ENCODE measurements at places on chromosomes 16 and 17. TPM values are rescaled to one million over a fixed set of nuclear protein-coding genes. Genes with fewer than 3 reads are reported as not detected.

CD79B gene
- polyA plus RNA-seq = 2.3 TPM

DNA sequence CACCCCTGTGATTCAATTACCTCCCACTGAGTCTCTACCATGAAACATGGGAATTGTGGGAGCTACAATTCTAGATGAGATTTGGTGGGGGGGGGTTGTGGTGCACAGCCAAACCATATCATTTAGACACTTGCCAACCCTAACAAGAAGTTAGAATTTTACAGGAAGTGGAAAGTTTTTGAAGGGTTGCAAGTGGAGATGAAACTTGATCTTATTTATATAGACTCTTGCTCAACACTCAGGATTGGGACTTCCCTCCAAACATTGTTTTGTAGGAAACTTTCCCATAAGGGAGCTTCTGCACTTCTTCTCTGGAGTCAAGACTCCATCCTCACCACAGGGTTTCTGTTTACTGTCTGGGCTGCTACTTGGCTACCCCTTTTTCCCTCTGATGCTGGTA, 266.7 kb upstream of the CDH11 start:
- DNase-seq = no peak

GRCh38 chr17:32275060-32276042, 9.7 kb downstream of the RHBDL3 start:
- DNase-seq = no peak

DNA sequence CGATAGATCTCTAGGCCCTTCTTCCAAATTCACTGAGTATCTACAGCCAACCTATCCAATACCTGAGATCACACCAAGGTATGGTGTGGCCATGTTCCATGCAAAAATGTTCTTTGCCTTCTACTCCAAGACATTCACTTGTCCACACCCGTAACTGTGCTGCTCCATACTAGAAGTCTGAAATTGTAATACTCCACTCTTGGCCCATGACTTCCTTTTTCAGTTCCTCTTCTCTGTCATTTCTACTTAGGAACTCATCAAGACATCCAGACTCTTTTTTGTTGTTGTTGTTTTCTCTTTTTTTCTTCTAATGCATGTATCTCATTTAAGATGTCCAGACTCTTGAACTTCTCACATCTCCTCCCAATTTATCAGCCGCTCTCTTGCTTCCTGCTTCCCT, 42.5 kb upstream of the KSR1 start:
- DNase-seq = no peak

- DNase-seq = no peak
Measured at GRCh38 chr17:47654991-47655390, 5.3 kb downstream of the KPNB1 start.

GRCh38 chr16:70349783-70350182, 3.1 kb downstream of the DDX19A start:
- DNase-seq = no peak

- no peak for DNase-seq
Measured at GRCh38 chr16:70706948-70707465, 21.2 kb upstream of the MTSS2 start.

DNA sequence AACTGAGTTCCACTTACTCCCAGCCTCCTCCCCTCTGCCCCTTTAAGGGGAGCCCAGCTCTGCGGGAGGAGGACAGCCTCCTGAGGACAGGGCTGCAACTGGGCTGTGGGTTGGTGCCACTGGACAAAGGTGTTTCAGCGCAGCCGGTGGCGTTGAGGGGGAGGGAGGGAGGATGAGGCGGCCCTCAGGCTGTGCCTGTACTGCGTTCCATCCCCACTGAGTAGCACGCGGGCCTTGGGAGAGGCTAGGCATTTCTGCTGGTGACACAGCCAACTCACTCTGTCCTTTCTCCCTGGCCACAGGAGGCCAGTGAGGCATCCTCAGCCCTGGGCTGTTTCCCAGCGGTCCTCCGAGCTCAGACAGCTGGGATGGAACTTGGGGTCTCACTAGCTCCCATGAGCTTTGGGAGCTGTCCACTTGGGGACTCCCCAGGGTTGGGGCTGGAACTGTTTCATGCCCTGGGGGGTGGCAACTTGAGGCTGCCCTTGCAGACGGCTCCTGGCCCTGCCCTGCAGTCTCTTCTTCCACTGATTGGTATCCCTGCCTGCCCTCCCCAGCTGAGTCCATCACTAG, 70.5 kb downstream of the MPRIP start:
- no peak for DNase-seq

HBZ gene
- 2.4 TPM for polyA plus RNA-seq

DNA sequence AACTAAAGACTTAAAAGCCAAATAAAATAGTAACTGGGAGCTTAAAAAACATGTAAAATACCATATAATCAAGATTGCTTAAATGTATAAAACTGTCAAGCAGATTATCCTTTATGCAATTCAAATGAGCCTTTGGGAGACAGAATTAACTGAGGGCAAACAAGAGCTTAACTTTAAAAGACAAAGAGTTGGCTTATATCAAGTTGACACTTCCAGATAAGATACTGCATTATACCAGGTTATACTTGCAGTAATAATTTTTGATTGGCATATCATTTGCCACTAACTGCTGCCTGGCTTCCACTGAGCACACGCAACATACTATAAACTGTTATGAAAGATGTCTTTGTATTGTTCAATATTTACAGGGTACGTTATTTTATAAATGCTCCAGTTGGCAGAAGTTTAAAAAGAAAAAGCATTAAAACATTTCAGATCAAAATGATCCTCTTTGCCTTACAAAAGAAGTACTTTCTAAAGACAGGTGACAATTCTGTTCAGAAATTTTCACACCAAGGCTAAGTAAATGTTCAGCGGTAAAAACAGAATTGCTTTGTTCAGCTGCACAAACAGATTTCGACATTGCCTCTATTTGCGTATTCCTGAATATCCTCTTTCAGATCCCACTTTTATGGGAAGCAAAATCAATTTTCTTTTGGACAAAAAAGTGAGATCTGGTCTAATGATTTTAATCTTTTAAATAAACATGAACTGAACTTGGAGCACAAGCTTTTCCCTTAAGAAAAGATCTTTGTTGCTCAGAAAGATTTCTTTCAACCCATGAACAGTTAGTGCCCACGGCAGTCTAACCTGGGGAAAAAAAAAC, 50.7 kb downstream of the TOX3 start:
- DNase-seq = no peak

DNA sequence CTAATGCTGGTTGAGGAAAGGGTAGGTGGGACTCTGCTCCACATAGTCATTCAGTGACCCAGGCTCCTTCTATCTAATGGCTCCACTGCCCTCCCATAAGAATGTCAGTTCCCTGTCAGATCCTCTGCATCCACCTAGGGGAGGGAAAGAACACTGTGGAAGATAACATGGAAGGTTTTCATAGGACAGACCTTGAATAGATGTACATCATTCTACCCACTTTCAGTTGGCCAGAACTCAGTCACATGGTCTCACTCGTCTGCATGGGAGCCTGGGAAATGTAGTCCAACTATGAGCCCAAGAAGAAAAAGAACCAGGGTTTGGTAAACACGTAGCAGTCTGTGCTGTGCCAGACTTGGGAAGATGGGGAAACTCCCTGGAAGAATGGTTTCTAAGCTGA, 27.1 kb upstream of the SCNN1B start:
- DNase-seq = no peak

GRCh38 chr17:18859256-18859655, 1.3 kb downstream of the PRPSAP2 start:
- no peak for DNase-seq

GRCh38 chr17:46138473-46138872, 54.8 kb downstream of the KANSL1 start:
- DNase-seq = no peak

GRCh38 chr17:64051153-64051552, 30.7 kb upstream of the ICAM2 start:
- no peak for DNase-seq

GRCh38 chr17:62139141-62139540, 74.1 kb upstream of the MED13 start:
- no peak for DNase-seq

DNA sequence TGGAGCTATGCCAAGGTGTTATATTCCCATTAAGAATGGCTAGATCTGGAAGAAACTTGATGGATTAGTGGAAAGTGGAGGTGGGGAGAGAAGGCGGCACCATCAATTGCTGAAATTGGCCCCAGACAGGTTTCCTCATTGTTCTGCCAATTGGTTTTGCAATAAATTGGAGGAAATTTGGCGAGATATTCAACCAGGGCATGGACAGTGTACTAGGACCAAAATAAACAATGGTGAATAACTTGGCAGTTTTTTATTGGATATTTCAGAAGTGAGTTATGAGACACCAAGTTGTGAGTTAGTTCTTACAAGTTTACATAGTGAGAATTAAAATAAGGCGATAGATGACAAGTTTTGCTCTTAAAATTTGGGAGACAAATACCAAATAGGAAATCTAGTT, 41.1 kb upstream of the SOX9 start:
- no peak for DNase-seq

DNA sequence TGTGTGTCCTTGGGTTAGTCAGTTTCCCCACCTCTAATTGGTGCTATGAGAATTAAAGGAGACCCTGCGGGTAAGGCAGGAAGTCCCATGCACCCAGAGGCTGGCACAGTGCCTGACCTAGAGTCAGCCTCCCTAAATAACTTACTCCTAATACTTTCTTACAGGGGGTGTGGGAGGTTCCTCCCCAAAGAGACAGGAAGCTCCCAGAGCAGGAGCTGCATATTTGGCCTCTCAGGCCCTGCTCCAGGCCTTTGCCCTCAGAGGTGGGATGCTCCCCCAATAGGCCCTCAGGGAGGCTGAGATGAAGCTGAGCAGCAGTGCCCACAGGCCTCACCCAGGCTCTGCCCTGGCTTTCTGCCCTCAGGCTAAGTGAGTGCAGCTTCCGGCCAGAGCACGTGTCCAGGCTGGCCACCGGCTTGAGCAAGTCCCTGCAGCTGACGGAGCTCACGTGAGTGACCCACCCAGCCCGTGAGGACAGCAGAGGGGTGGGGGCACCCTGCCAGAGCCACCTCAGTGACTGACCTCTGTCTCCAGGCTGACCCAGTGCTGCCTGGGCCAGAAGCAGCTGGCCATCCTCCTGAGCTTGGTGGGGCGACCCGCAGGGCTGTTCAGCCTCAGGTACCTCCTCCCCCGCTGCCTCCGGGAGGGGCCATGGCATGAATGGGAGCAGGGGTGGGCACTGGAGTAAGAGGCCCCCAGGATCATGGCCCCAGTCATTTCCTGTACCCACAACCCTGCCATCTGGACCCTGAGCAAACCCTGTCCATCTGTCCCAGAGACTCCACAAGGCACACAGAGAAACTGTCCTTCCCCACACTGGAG, 31.1 kb upstream of the CPNE2 start:
- no peak for DNase-seq

GRCh38 chr17:48432820-48433775, 3.1 kb upstream of the SKAP1 start:
- DNase-seq = no peak

SAMD14 gene
- polyA plus RNA-seq = 18.7 TPM

- no peak for DNase-seq
Measured at GRCh38 chr16:49589544-49590031, 216.0 kb downstream of the C16orf78 start.

DOC2A gene
- 4.9 TPM for polyA plus RNA-seq

ANKRD40CL gene
- 0.35 TPM for polyA plus RNA-seq

Measured in renal pelvis (tissue), 12 donors.